NCI-H2081 (cell line): ENCODE measurements at places on chromosomes 13 and 19.

DNA sequence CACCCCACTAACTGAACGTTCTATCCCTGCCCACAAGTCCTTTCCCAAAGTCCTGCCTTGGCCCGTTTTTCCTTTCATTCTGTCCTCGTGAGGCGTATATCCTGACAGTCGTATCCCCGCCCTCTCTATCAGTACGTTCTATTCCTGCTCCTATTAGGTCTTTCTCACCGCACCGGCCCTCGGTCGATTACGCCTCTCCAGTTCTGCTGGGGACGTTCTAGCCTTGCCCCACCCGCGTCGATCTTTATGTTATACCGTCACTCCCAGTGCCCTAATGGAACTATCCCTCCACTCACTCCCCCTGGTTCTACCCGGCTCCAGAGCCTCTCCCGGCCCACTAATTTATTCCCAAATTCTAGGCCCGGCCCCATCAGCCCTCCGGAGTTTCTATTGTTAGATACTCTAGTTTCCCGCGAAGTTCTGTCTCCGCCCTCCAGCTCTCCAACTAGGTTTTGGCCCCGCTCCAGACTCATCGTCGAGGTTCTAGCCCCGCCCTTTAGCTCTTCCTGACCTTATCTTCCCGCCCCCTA, 2.0 kb downstream of the PLAUR start:
- DNase-seq: peak; percentile 67

- DNase-seq: no peak
Observed at GRCh38 chr13:40553356-40553755, 113.1 kb downstream of the FOXO1 start.

GRCh38 chr19:31185261-31185660, 164.0 kb downstream of the TSHZ3 start:
- DNase-seq: no peak

DNA sequence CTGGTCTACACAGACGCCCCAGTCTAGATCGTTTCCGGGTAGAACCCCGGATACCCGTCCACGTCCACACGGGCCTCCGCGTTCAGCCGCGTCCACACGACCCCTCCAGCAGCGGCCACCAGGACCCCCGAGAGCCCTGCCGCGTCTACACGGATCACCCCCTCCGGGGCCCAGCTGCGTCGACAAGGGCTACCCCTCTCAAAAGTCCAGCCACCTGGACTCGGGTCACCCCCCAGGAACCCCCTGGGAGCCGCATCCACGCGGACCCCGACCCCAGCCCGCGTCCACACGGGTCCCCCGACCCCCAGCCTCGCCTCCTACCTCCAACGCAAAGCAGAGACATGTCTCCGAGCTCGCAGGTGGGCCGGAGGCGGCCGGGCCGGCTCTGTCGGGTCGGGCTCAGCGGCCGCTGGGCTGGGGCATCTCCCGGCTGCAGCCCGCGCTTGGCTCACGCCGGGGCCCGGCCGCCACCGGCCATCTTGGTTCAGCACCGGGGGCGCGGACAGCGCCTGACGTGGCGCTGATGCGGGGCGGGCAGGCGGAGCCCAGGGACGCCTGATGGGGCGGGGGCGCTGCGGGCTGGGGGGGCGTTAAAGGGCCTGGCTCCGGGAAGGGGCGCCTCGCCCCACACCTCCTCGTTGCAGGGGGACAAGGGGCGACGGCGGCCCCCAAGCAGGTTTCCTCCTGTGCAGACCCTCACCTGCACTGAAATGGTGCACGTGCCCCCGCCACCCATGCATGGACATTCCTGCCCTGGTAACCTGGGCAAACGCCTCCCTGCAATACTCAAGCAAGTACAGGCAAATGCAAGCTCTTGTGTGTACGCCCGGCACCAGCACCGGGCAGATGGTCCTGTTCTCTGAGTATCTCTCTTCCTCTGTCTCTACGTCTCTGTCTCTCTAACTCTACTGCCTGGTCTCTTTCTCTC, at the start of gene UNC13A:
Gene UNC13A (minus strand): TSS at position 498 of the 928 bp plus-strand sequence. CDS start 155 bp downstream, at position 343.
- DNase-seq: peak; percentile 53

- no peak for DNase-seq
Observed at GRCh38 chr19:6209233-6209632, 70.5 kb downstream of the MLLT1 start.

DNA sequence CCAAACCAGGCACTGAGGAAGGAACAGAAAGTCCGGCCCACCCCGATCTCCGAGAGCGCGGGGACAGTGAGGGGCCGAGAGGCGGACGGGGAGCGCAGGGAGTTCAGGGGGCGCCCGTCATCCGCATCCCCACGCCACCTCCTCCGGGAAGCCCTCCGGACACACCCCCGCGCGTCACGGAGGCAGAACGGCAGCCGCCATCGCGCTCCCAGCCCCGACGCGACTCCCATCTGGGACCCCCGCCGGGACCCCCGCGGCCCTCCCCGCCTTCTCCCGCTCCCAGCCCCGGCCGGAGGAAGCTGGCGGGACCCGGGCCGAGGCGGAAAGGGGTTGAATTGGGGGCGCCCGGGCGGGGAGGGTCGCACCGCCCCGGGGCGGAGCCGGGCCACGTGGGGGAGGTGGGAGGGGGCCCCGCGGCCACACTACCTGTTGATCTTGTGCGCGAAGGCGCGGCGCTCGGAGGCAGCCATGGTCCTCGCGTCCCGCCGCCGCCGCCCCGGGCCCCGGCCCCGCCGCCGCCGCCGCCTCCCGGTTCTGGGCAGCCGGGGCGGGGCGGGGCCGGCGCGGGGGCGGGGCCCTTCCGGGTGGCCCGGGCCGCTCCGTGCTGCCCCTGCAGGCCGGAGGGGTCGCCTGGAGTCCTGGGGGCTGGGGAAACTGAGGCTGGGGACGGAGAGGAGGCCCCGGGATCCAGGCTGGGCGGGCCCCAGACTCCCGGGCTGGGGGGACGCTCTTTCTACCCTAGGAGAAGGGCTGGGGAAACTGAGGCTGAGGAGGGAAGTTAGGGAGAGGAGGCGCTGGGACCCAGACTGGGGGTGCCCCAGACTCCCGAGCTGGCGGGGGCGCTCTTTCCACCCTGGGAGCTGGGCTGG, at the start of gene DOCK6:
Gene DOCK6 (minus strand): TSS at position 554 of the 869 bp plus-strand sequence. CDS start 84 bp downstream, at position 470.
- no peak for DNase-seq

DNA sequence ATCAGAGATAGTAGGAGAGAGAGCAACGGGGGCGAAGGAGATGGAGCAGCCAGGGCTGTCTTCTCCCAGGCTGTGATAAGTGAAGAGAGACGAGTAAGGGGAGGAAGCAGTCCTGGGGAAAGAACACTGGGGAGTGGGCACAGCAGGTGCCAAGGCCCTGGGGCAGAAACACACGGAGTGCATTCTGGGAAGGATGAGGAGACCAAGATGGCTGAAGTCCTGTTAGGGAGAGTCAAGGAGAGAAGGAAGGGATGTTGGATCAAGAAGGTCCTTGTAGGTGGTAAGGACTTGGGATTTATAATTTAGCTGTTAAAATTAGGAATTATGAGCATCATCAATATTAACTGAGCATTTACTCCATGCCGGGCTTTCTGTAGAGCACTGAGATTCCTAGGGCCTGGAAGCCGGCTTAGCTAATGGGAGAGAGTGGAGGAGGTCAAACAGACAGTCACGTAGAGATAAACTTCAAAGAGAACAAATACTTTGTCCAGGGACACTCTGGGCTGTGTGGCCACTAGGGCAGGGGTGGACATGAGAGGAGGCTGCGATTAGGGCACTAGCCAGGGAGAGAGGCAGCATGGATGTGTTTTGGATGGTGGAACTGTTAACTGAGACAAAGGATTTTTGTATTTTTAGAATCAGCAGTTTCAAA, 134.2 kb upstream of the PEG3 start:
- no peak for DNase-seq

DNA sequence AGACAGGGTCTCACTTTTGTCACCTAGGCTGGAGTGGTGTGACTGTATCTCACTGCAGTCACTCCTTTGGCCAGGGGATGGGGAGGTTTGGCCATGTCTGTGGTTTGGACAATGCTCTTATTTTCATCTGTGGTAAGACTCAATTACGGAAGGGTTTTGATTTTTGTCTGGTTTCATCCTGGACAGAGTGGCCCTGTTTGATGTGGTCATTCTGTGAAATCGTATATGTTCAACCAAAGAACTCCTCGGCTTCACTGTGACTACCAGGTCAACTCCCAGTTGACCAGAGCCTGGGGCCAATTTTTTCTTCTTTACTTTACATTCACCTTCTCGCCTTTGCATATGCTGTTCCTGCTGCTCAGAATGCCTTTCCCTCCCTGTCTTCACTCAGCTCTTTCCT, 6.8 kb upstream of the CCDC124 start:
- no peak for DNase-seq

- DNase-seq: peak; percentile 74
Observed at GRCh38 chr13:36858290-36858689, 39.3 kb downstream of the RFXAP start.

GRCh38 chr19:10027158-10027997, 14.1 kb downstream of the RDH8 start:
- peak; percentile 89 for DNase-seq

- no peak for DNase-seq
Observed at GRCh38 chr19:7857727-7858108, 16.5 kb downstream of the PRR36 start.

DNA sequence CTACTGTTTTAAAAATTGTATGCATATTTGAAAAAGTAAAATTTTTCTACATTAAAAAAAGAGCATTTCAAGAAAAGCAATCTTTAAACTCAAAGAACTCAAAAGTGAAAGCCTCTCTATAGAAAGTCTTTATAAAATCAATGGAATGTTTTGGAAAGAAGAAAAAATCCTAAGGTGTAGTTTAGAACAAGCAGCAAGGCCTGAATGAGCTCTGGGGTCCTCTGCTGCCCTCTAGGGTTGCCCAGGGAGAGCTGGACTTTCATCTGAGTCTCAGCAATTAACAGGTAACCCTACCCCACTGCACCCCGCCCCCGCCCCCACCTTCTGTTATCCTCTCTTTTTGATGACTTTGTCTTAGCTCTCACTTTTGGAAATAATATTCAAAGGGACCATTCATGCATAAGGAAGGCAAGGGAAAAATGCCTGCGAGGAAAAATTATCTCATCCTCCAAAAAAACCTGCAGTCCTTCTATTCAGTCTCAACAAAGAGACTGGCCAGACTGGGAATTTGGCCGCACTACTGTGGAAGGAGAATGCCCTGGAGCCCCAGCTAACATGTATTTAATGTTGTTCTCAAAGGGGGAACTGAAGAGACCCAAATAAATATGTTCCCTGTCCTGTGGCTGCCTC, 24.1 kb downstream of the SLC25A30 start:
- peak; percentile 57 for DNase-seq

DNA sequence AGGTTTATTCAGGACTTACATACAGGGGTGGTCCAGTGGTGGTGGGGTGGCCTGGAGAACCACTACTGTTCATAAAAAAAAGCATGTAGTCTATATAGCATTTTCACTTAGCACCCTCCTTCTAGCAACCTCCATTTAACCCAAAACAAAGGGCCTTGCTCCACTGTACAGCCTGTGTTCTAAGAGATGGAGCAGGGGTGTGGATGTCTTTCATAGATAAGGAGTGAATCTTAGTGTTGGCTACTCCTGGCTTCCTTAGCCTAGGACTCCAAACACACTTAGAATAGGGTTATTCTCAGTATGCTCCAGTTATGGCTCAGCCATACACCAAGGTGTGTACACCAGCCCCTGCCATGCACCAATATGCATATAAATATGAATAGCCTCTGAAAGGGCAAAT, 95.2 kb downstream of the ELF1 start:
- DNase-seq: no peak

- no peak for DNase-seq
Observed at GRCh38 chr19:45766869-45767346, 2.1 kb downstream of the SIX5 start.

GRCh38 chr19:49512970-49513745, 697 bp downstream of the FCGRT start:
- DNase-seq: peak; percentile 69

GRCh38 chr13:19586904-19587634, 25.7 kb upstream of the TPTE2 start:
- no peak for DNase-seq

- DNase-seq: peak; percentile 75
Observed at GRCh38 chr19:47210689-47211316, 20.2 kb downstream of the BBC3 start.

DNA sequence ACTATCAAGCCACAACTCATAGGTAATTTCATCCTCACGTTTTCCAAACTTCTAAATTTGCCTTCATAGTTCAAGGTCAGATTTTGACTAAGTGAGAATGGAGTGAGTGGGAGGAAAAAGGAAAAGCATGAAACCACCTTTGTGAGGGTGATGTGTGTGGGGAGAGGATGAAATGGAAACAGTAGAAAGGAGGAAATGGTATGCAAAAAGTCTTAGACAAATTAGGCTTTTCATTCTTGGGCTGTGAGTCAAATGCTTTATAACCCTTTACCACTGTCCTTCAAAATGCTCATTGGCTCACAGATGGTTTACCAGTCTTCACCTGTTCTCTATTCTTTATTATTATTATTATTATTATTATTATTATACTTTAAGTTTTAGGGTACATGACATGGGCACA, 127.2 kb downstream of the RAP2A start:
- no peak for DNase-seq

GRCh38 chr13:94198681-94199080, 280.8 kb downstream of the DCT start:
- DNase-seq: peak; percentile 5

DNA sequence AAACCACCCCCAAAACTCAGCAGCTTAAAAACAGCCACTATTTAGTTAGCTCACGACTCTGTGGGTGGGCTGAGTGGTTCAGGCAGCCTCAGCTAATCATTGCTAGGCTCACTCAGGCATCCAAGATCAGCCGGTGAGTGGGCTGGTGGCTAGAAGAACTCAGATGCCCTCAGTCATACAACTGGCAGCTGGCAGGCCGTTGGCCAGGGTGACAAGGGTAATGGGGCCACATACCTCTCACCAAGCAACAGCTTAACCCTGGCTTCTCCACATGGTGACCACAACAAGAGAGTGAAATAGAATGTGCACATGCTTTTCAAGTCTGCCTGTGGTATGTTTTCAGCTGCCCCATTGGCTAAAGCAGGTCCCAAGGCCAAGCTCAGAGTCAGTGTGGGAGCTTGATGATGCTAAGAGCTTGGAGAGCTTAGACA, 435.4 kb upstream of the TSHZ3 start:
- no peak for DNase-seq

GRCh38 chr19:31149441-31149941, 199.7 kb downstream of the TSHZ3 start:
- no peak for DNase-seq

- DNase-seq: no peak
Observed at GRCh38 chr19:39082745-39083598, 1.2 kb upstream of the ACP7 start.

DNA sequence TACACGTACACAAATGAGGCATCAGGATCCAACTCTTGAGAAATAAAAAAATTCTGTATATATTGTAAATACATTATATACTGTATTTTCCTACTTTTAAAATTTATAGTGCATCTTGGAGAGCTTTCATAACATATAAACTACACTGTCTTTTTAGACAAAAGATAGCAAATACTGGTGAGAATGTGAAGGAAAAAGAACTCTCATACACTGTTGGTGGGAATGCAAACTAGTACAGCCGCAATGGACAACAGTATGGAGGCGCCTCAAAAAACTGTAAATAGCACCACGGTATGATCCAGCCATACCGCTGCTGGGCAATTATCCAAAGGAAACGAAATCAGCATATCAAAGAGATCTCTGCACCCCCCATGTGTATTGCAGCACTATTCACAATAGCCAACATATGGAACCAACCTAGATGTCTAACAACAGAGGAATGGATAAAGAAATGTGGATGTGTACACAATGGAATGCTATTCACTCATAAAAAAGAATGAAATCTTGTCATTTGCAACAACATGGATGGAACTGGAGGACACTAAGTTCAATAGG, 292.4 kb downstream of the EFNB2 start:
- no peak for DNase-seq

GRCh38 chr19:33375837-33376159, 2.3 kb downstream of the CEBPG start:
- no peak for DNase-seq

- DNase-seq: peak; percentile 93
Observed at GRCh38 chr19:56367829-56368711, 25.3 kb downstream of the ZNF582 start.
